ENCODE measurements at places on chromosomes 5 and 9.

DNA sequence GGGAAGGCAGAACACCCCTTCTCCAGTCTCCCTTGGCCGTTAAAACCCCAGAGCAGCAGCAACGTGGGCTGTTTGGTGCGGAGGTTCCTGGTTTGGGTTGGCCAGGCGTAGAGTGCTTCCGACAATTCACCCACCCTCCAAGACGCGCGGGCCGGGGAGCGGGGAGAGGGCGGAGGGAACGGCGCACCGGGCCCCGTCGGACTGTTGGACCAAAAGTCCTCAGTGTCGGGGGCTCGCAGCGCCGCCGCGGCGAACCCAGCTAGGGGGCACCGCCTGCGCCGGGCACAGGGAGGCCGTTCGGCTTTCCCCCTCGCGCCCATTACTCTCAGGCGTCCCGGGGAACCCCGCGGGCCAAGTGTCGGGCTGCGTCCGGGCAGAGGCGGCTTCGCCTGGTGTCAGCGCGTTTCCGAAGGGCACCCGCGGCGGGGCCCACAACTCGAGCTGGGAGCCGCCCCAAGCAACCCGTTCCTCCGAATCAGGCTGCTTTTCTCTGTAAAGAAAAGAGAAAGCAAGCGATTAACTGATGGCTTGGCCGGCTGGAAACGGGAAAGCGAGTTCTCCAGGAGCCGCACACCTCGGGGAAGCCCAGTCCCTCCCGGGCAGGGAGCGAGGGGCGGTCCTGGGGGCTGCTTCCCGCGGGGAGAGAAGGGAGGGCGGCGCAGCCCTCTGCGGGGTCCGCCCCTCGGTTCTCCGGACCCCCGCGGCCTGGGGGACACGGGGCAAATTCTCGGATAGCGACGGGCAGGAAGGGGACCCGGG is 145.5 kb downstream of the ERCC6L2 start:
- no peak for DNase-seq

DNA sequence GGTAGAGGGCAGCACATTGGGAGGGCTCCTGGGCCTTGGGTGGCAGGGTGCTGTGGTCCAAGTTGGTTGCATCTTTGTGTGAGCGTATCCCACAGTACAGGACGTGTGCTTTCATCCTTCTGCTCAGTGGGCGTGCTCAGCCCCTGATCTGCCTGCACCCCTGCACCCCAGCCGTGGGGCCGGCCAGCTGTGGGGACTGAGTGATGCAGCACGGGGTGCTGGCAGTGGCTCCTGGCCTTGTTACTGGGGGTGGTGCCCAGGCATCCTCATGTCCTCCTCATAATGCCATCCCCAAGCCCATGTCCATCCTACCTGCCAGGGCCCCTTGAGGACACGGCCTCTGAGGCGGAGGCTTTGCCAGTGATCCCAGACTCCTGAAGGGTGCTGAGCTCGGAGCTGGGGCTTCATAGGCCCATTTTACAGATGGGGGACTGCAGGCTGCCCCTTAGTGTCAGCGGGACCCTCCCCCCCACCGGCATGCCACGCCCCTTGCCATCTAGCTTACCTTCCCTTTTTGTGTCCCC is 100.7 kb downstream of the PHF2 start:
- no peak for DNase-seq

- DNase-seq, result no peak
Measured at GRCh38 chr5:18968966-18969365, 1019.0 kb downstream of the CDH18 start.

- DNase-seq, result no peak
Measured at GRCh38 chr5:97986069-97986468, 787.4 kb upstream of the RGMB start.

DNA sequence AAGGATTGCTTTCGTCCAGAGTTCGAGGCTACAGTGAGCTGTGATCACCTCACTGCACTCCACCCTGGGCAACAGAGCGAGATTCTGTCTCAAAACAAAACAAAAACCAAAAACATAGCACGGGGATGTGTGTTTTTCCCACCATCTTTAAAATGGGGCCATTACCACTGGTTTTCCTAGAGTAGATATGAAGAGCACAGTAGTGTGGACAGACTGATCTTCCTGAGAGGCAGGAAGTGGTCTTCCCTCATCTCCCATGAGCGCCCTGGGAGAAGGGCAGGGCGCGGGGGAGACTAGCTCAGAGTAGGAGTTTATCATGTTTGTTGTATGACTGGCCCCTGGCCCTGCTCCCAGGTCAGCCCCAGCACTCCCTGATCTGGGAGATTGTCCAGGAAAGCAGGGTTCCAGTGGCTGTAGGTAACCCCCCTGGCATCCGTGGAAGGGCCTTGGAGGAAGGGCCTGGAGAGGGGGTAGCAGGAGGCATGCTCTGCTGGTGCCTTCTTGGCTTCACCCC is 2.3 kb downstream of the SUSD3 start:
- no peak for DNase-seq

DNA sequence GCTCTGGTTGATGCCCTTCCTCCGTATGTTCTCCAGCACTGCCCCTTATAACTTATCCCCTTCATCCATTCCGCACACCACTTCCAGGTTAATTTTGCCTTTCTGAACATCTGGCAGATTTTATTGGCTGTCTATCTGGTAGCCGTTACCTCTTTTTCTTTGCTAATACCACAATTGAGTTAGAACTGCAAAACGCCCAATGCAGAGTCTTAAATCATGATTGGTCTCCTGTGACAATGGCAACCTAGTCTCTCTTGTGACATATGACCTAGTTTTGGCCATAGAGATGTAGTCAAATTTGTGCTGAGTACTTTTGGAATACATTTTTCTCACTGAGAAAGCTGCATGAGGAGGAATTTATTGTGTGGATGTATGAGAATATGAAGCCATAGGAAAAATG is 365.7 kb upstream of the PRR16 start:
- no peak for DNase-seq

DNA sequence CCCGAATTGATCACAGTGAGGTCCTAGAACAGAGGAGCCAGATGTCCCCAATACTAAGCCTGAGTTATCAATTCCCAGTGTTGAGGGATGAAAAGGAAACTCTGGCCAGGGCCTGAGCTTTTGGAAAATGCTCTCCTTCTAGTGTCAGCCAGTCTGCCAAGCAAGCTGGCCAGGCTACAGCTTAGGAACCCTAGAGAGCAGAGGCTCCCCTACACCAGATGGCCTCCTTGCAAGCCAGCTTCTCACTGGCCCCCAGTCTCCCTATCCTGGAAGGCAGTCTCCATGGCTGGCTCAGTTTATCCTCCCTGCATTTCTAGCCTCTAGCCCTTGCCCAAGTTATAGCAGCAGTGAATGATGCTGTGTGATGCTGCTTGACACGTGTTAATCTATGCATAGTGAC is 204.7 kb upstream of the WWC1 start:
- no peak for DNase-seq

DNA sequence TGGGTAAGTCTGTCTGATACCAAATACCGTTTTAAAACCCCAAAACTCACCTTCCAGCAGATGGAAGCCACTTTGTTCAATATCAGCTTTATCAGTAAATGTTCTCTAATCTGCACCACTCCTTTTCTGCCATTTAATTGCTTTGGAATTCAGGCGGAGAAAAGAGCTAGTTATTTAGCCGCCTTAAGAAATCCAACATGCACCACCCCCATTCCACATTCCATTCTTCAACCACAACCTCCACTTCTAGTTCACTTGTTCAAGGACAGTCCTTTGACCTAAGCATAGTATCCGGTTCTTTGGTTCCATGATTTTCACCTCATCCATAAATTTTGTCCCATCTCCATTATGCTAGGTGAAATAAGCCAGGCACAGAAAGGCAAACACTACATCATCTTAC is 240.1 kb downstream of the DNAH5 start:
- DNase-seq, result no peak

DNA sequence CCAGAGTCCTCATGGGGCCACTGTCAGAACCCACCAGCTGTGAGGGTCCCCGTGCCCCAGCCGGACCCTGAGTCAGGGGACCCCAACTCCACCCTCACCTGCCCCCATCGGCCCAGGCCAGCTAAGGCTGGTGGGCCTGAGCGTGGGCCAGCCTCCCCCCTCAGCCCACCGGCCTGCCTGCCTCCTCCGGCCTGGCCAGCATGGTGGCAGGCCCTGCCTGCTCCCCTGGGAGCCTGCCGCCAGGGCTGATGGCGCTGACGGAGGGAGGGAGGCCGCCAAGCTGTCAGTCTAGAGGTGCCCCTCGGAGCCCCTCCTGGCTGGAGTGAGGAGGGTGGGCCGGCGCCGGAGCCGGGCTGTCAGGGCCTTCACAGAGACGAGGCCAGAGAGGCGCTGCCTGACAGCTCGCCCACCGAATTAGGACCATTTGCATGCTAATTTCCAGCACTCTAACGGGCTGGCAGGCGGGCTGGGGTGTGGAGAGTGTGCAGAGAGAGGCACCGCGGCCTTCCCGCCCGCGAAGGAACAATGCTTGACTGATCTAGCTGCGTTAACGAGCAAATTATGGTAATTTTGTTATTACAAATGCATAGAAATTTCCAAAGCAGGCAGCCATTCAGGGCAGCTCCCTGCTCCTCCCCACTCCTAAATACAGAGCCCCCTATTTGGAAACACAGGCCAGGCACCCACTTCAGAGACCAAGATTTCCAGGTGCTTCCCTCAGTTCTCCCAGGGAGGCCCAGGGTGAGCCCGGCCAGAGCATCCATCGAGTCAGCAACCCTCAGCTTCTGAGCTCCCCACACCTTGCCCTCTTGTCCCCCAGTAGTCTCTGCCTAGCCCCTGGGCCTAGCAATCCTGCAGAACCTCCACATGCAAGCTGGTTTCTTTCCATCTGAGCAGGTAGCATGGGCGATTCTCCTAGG is 169.3 kb downstream of the PAX5 start:
- no peak for DNase-seq

GRCh38 chr5:65100911-65101631 is 332.3 kb downstream of the CWC27 start:
- no peak for DNase-seq

DNA sequence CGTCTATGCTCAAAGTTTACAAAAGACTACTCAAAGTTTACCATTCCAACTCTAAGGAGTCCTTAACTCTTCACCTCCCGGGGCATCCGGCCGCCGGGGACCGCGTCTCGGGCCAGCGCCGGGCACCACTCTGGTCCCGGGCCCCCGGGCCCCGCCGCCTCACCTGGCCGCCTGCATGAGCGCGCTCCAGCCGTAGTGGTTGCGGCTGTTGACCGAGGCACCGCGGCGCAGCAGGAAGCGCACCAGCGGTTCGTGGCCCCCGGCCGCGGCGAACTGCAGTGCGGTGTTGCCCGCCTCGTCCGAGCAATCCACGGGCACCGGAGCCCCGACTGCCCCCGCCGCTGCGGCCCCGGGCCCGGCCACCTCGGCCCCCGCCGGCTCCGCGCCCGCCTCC is 388 bp downstream of the ANKS6 start:
- no peak for DNase-seq

DNA sequence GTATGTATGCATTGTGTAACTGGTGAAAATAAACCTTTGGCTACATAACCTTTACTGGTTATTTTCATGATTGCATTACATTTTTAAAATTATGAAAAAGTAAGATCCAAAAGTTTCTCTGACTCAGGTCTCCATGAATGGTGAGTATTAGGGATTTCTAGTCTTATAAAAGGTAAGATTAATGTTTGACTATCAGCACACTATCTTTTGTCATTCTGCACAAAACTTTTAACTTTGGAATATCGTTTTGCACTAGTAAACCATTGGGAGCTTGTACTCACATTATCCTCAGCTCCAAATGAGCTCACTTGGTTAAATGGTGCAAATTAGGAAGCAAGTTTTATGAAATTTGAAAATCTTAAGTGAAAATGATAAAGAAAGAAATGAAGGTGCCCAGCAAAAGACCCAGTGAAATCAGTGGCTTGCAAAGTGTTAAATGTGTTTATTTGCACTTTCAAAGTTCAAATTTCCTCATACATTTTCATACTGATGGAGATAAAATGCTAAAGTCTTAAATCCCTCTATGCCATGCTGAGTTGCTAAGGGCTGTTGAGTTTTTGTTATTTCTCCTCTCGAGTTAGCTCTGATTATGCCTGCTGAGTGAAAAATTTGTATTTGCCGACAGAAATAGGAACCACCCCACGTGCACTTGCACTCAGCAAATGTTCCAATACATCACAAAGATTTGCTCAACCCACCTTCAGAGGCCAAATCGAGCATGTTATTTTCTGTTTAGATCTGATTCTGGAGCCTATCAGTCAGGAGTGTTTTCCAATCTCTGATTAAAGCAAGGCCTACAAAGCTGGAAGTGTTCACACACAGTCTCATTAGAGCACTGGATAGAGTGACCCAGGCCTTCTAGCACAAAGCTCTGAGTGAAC is 885.7 kb downstream of the NR2F1-AS1 start:
- DNase-seq, result no peak

DNA sequence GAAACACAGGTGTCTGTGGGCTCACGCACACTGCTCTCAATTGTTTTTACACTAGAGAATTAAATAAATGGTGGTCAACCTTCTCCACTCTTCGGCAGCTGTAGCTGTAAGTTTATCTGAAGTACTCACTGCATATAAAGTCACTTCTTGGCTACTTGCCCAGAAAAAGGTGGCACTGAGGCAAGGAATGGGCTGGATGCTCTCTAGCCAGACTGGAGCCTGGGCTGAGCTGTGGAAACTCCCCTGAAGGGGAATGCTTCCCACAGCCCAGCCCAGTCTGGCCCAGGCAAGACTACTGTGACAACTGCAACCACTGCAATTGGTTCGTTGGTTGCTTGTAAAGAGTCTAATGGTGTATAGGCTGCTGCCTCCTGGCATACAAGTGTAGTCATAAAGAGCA is 4.5 kb downstream of the LEAP2 start:
- no peak for DNase-seq

All from activated CD4-positive, alpha-beta T cell treated with anti-CD3 and anti-CD28 coated beads for 24 hours (primary cell).